SJCRH30 (cell line): ENCODE measurements at places on chromosomes 12 and 14.
A peak's percentile ranks its signal among the peaks of the same experiment; 100 is the strongest.

GRCh38 chr12:95995238-95996031 lies 709 bp downstream of the HAL start:
- no peak for DNase-seq
- no peaks in the 10 kb centered on the region for H3K36me3 ChIP-seq
- H3K27me3 ChIP-seq, result no peaks in the 10 kb centered on the region
- H3K4me3 ChIP-seq, result no peak overlapping the region
- no peaks in the 10 kb centered on the region for H3K4me1 ChIP-seq

GRCh38 chr12:53115891-53116648 lies 12.8 kb downstream of the SOAT2 start:
- DNase-seq, result no peak
- H3K36me3 ChIP-seq, result no peaks in the 10 kb centered on the region
- H3K4me1 ChIP-seq, result no peaks in the 10 kb centered on the region
- no peaks in the 10 kb centered on the region for H3K27me3 ChIP-seq

DNA sequence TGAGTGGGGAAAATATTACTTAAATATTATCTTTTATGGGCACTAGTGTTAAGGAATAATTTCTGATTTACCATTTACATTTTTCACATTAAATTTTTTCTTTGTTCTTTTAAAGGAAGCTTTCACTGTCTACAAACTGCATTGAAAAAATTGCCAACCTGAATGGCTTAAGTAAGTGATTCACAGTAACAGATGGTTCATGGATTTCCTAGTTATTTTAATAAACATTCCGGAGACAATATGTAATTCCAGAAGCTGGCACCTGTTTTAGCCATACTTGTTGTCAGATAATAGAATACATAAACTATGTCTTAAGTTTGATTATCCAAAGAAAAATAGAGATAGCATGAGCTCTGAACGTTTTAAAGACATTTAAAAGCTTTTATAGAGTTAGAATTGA lies 17.1 kb downstream of the DNAL1 start:
- H3K4me3 ChIP-seq, result no peak overlapping the region
- peak; percentile 73 for DNase-seq
- H3K27ac ChIP-seq, result peak overlapping the region; percentile 92
- no peaks in the 10 kb centered on the region for H3K27me3 ChIP-seq
- no peaks in the 10 kb centered on the region for H3K36me3 ChIP-seq

DNA sequence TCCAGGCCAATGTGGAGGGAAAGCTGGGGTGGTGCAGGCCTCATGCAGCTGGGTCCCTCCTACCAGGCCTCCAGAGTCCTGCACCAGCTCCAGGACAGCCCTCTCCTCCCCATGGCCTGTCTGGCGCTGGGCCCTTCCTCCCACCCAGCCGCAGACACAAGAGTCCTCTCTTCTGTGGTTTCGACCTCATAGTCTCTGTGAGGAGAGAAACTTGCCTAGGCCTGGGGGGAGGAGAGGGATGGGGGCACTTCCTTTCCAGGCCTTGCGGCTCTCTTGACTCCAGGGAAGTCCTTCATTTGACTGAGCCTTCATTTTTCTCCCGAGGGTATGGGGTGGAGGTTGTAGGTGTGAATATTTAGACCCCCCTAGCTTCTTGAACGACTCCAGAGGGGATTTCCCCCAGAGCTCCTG lies 2.3 kb downstream of the MMP14 start:
- peak overlapping the region; percentile 85; the same call in 1 of the 2 replicates for H3K27ac ChIP-seq
- peak; percentile 42 for DNase-seq
- H3K4me1 ChIP-seq, result peaks cover 14% of the 10 kb centered on the region
- no peaks in the 10 kb centered on the region for H3K27me3 ChIP-seq
- H3K4me3 ChIP-seq, result peak overlapping the region; percentile 95

- no peaks in the 10 kb centered on the region for H3K36me3 ChIP-seq
- no peaks in the 10 kb centered on the region for H3K27me3 ChIP-seq
- peaks cover 5% of the 10 kb centered on the region; the same call in 1 of the 2 replicates for H3K4me1 ChIP-seq
- no peak overlapping the region for H3K27ac ChIP-seq
These were observed 198.0 kb upstream of the EEA1 start for GRCh38 chr12:93127107-93127560.
